ENCODE measurements at places on chromosomes 3 and 15.

GRCh38 chr15:98876451-98877369 is 130.9 kb downstream of the PGPEP1L start:
- DNase-seq, result no peak

DNA sequence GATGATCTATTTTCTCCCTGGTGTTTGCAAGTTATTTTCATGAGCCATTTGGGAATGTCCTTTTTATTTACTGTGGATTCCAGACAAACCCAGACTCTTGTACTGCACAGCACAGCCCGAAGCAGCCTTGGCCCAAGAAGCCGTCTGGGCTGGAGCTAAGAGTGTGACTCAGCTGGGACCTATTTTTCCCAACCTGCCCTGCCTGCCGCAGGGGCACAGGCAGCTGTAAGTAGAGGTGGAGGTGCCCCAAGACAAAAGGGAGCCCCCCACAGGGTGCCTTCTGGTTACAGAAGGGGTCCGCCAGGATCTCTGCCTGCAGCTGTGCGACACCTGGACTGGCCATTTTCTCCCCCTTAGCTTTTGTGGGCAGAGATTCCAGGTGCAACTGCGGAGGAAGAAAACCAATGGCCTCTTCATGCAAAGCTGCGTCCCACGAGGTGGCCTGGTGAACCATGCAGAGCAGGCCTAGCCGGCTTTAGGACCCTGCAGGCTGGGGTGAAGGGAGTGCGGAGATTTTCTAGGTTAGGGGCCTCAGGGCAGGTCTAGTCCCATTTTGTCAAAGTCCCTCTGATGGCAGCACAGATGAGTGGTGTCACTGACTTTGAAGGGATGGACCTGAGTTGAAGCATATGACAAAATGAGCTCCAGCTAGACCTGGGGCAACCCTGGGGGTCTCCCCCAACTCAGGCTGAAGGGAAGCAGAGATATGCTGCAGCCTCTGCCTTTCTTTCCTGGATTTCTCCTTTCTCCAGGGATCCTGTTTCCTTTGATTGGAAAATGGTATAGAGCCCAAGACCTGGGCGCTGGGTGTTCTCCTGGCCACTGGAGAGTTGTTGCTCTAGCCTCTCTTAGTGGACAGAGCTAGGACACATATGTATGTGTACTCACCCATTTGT is 131.2 kb downstream of the KLF13 start:
- peak; percentile 72 for DNase-seq

- DNase-seq, result no peak
These were observed 140.7 kb downstream of the TCF12 start for GRCh38 chr15:57059026-57059660.

GRCh38 chr15:89785774-89786140 is 9.6 kb downstream of the MESP2 start:
- no peak for DNase-seq

Measured in hepatic stellate cell (primary cell).